ENCODE measurements at places on chromosomes 1 and 21. TPM values are rescaled to one million over a fixed set of nuclear protein-coding genes. Genes with fewer than 3 reads are reported as not detected.

Gene ZMYND12
- total RNA-seq, result 1.4 TPM

Gene BCAR3
- 0.70 TPM for total RNA-seq

Gene GPR37L1
- total RNA-seq, result not detected

Gene SPOCD1
- not detected for total RNA-seq

Gene CLCNKA
- not detected for total RNA-seq

Gene IVL
- total RNA-seq, result not detected

Gene DCAF8
- 116 TPM for total RNA-seq

Gene TMEM269
- 0.32 TPM for total RNA-seq

Gene RHCE
- total RNA-seq, result 0.56 TPM

Gene DIRAS3
- total RNA-seq, result 0.18 TPM

Gene DENND2C
- 1.5 TPM for total RNA-seq

Gene MOV10
- 77.2 TPM for total RNA-seq

Gene RCSD1
- 67.9 TPM for total RNA-seq

Gene RGS8
- total RNA-seq, result not detected

Gene S100A8
- total RNA-seq, result not detected

Gene HFM1
- total RNA-seq, result not detected

Gene BEST4
- total RNA-seq, result 0.87 TPM

Gene MTMR11
- 0.86 TPM for total RNA-seq

Gene DISP1
- total RNA-seq, result 2.1 TPM

Gene ADGRL4
- total RNA-seq, result not detected

Gene HTR6
- not detected for total RNA-seq

Gene MYCL
- 0.13 TPM for total RNA-seq

Gene ATP1A2
- total RNA-seq, result not detected

Gene KLHL17
- total RNA-seq, result 27.8 TPM

Gene YARS1
- total RNA-seq, result 231 TPM

Gene DMBX1
- not detected for total RNA-seq

Gene CAMK2N1
- 0.86 TPM for total RNA-seq

Gene PTGS2
- 0.09 TPM for total RNA-seq

Gene RAB3B
- 0.13 TPM for total RNA-seq

Gene STUM
- not detected for total RNA-seq

Gene SPRR2E
- total RNA-seq, result not detected

Gene TSPEAR
- total RNA-seq, result not detected

Gene NLRP3
- total RNA-seq, result 3.2 TPM

Gene HES5
- not detected for total RNA-seq

Gene DIO1
- total RNA-seq, result not detected

Gene HSF2BP
- 1.5 TPM for total RNA-seq

Gene SYT14
- not detected for total RNA-seq

Gene FAM72C
- total RNA-seq, result 25.9 TPM

Gene ETV3L
- total RNA-seq, result not detected

Gene RAB13
- 45.6 TPM for total RNA-seq

Gene NENF
- total RNA-seq, result 35.4 TPM

Gene PWP2
- total RNA-seq, result 10.1 TPM

Gene ERICH3
- not detected for total RNA-seq

Gene SPRR2F
- not detected for total RNA-seq
